ENCODE measurements at places on chromosomes 16 and 17. TPM values are rescaled to one million over a fixed set of nuclear protein-coding genes. Genes with fewer than 3 reads are reported as not detected.
A peak's percentile ranks its signal among the peaks of the same experiment; 100 is the strongest.

GRCh38 chr17:44331249-44331760 is 6.7 kb upstream of the SLC25A39 start:
- DNase-seq: peak; percentile 90

- DNase-seq: no peak
Measured at GRCh38 chr16:68342620-68343019, 31.8 kb downstream of the PRMT7 start.

- no peak for DNase-seq
Measured at GRCh38 chr16:8796469-8797363, 723 bp downstream of the TMEM186 start.

Gene SLC43A2
- 16.6 TPM for total RNA-seq

Gene CDH5
- 0.09 TPM for total RNA-seq

Gene CDR2L
- total RNA-seq: 0.49 TPM

Gene DNAAF1
- 0.34 TPM for total RNA-seq

Gene STX1B
- total RNA-seq: 2.1 TPM

- DNase-seq: no peak
Measured at GRCh38 chr17:59167571-59168001, 12.0 kb downstream of the PRR11 start.

DNA sequence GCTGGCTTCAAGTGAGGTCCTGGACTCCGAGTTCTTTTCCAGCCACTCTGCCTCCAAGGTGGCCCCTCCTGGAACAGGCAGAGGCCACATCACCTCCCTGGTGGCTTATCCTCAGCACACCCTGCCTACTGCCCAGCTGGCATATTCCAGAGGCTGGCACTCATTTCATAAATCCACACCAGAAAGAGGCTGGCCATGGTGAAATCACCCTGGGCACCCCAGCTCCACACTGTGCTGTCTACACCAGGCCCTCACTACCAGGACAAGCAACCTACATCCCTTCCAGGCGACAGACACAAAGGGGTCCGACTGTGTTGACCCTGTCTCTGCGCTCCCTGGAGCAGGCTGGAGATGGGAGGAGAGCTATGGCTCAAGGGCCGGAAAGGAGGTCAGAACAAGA is 100.2 kb downstream of the C16orf78 start:
- no peak for DNase-seq

DNA sequence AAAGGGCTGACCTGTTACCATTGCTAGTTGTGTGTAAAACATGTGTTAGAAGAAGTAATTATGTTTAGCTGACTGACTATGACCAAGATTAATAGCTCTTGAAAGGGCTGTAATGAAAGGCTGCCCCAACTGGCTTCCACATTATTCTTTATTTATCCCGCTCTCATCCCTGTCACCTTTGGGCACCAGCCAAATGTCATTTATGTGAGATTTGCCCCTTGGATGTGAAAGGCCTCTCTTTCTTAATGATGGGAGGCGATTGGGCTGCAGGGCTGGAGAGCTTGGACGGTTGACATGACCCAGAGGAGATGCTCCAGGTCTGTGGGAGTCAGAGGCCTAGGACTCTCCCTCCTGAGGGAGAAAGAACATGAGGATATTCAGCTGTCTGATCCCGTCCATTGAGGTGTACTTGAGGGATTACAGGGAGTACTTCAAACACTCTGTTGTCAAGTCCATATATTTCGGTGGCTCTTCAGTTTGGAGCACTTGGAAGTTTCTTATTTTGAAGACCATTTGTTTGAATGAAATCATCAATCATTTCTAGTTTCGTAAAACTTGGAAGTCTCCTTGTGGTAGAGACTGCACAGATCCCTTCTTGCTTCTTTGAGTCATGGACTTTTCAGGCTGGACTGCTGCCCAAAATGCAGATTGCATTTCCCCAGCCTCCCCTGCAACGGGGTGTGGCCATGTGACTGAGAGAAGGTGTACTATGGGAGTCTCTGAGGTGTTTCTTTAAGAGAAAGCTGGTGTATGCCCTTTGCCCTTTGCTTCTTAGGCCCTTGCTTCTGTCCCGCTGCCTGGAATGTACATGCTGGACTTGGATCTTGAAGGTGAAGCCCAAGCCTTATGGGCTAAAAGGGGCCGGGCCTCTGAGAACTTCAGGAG is 51.3 kb downstream of the FTO start:
- no peak for DNase-seq

DNA sequence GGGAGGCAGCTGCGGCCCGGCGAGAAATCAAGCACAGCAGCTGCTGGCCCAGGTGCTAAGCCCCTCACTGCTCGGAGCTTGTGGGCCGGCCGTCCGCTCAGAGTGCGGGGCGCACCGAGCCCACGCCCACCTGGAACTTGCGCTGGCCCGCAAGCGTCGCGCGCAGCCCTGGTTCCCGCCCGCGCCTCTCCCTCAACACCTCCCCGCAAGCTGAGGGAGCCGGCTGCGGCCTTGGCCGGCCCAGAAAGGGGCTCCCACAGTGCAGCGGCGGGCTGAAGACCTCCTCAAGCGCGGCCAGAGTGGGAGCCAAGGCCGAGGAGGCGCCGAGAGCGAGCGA is 92.9 kb downstream of the HAPSTR1 start:
- DNase-seq: no peak

Gene MT1H
- not detected for total RNA-seq

DNA sequence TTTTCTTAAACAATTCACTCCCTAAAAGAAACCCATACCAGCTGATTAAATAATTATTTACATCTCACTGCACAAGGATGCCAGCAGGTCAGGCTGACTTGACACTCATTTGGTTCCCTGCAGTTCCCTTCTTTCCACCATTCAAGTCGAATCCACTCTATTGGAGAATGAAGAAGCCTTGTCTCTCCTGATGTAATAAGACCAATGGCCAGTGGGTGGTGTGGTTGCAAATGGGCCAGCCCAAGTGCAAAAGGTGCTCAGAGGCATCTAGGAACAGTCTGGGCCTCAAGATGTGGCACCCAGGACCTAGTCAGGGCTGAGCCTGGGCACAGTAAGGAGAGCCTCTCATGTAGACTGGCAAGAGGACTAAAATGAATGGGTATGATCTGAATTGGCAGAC is 9.3 kb downstream of the C16orf78 start:
- peak; percentile 54 for DNase-seq

GRCh38 chr16:64437706-64438324 is 684.0 kb downstream of the CDH11 start:
- no peak for DNase-seq

Gene SLC25A39
- 159 TPM for total RNA-seq

DNA sequence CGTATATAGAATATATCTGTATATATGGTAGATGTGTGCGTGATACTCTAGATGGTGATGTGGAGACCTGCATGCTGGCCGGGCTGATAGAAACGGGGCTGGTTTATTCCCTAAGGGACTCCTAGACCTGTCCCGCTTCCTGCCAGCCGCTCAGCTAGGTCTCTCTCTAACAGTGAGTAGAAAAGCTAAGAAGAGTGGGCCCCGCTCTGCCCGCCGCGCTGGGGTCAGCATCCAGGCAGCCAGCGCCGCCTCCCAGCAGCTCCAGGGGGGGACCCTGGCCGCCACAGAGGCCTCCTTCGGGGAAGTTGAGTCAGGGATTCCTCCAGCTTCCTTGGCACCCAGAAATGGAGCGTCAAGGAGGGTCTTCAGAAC is 9.4 kb downstream of the CYGB start:
- peak; percentile 93 for DNase-seq

DNA sequence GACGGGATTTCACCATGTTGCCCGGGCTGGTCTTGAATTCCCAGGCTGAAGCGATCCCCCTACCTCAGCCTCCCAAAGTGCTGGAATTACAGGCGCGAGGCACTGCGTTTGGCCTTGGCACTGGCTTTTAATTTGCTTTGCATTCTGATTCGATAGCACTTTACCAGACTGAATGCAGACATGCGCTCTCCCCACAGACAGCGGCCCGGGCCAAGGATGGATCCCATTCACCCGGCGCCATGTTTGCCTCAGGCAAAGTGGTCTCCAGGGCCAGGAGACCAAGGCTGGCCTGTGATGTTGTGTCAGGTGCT is 41.7 kb downstream of the DHRS7B start:
- DNase-seq: no peak

DNA sequence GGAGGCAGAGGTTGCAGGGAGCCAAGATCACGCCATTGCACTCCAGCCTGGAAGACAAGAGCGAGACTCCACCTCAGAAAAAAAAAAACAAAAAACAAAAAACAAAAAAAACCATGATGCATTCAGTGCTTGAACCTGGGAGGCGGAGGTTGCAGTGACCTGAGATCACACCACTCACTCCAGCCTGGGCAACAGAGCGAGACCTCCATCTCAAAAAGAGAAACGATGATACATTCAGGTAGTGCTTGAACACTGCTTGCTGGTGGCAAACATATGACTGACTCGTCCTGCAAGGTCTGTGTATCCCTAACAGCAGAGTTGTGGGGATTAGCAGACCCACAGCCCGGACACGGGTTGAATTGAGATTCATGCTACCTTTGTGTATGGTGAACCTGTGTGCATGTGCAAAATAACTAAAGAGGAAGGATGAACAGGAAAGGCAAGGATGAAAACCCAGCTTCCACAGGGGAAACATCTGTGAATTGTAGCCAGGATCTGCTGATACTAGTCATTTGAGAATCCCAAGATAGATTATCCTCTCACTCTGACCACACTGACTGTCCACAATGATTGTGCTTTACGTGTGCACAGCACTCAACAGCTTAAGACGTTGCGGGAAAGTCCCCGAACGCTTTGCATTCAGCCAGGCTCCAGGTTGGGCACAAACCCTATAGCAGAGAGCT is 52.4 kb upstream of the MRPS23 start:
- DNase-seq: peak; percentile 40

Gene ABCA6
- total RNA-seq: 5.2 TPM

GRCh38 chr16:50591800-50592771 is 43.9 kb downstream of the NKD1 start:
- DNase-seq: no peak

- DNase-seq: no peak
Measured at GRCh38 chr16:17072104-17072503, 398.7 kb downstream of the XYLT1 start.

DNA sequence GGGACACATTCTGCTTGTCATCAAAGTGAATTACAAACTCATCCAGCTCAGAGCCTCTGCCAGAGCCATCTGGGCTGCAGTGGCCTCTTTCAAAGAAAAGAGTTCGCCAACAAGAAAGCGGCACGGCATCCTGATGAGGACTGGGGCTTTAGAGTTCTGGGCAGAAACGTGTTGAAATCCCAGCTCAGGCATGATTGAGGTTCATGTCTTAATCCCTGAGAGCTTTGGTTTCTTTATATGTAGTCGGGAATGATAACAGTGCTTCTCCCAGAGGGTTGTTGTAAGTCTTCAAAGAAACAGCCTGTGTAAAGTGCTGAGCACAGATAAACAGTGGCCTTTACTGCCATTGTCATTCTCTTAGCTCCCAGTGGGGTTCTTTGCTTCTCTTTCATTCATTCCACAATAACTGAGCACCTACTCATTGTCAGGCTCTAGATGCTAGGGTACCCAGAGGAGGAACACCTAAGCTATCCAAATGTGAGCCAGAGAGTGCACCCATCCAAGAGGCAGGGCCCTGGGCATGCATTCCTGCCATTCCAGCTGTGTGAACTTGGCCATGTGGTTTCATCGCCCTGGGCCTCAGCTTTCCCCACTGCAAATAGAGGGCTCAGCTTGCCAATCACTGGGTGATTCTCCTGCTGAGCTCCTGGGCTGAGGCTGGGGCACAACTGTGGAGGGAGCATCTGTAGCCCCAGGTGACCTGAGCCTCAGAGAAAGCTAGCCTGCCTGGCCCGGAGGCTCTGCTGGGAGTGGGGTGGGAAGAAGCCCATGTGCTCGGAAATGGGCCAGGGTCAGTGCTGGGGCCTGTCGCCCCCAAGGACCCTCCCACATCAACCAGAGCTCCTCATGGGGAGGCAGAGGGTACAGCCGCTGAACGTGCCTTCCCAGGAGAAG is 38.3 kb upstream of the CRHR1 start:
- no peak for DNase-seq

DNA sequence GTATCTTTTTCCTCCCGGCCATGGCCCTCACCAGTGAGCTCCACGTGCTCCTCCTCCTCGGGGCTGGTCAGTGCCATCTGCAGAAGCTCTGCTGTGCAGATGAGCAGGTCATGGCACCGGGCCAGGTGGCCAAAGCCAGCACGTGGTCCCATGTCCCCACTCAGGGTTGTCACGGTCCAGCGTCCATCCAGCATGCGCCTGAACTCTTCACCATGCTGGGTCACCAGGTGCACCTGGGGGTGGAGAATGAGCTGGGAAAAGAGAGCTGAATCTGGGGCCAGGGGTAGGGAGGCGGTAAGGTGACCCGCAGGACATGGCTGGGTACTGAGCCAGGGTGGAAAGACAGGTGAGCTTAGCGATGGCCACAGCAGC is 1.3 kb downstream of the DHX58 start:
- DNase-seq: no peak

DNA sequence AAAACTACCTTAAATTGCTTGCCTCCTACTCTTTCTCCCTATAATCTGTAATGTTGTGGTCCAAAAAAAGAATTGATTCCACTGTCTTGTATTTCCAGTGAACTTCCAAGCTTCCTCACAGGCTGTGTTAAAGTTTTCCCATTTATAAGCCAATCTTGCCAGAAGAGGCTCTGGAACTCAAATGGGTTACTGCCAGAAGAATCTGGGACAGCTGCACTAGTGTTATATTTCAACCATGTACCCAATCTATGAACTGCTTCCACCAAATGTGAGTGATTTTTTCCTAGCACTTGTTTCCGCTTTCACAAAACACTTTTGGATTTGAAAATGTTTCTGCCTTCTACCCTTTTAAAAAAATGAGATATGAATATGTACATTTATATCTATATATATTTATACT is 1.8 kb downstream of the CCDC43 start:
- no peak for DNase-seq

- DNase-seq: no peak
Measured at GRCh38 chr17:50221266-50221863, 19.9 kb upstream of the COL1A1 start.

- DNase-seq: no peak
Measured at GRCh38 chr17:41013181-41013580, 4.3 kb upstream of the KRTAP3-1 start.

- DNase-seq: no peak
Measured at GRCh38 chr16:23505180-23505665, 5.1 kb downstream of the GGA2 start.

DNA sequence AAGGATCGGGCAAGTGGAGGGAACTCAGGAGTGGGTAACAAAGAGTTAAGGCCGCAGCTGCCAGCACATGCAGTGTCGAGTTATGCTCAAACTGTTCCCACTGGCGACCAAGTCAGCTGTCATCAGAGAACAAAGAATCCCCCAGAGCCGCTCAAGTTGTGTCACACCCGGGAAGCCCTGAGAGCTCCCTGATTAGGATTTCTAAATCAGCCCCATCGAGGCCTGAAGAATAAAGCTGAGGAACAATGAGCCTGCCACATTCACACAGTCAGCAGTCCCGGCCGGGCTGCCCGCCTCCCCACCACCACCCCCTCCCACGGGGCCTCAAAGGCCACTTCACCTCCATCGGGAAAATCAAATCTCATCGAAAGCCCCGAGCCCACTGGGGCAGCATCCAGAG is 84.5 kb downstream of the SOX9 start:
- DNase-seq: no peak

Gene DPEP2
- total RNA-seq: 0.23 TPM

Gene AURKB
- 323 TPM for total RNA-seq

Gene COTL1
- 232 TPM for total RNA-seq

Gene GAS2L2
- total RNA-seq: 0.21 TPM

Gene SEPTIN12
- not detected for total RNA-seq

- no peak for DNase-seq
Measured at GRCh38 chr17:59830846-59831486, 61.8 kb downstream of the TUBD1 start.
